Fibroblast of the aortic adventitia (primary cell): ENCODE measurements at places on chromosomes 1 and 21. TPM values are rescaled to one million over a fixed set of nuclear protein-coding genes. Genes with fewer than 3 reads are reported as not detected.

DNA sequence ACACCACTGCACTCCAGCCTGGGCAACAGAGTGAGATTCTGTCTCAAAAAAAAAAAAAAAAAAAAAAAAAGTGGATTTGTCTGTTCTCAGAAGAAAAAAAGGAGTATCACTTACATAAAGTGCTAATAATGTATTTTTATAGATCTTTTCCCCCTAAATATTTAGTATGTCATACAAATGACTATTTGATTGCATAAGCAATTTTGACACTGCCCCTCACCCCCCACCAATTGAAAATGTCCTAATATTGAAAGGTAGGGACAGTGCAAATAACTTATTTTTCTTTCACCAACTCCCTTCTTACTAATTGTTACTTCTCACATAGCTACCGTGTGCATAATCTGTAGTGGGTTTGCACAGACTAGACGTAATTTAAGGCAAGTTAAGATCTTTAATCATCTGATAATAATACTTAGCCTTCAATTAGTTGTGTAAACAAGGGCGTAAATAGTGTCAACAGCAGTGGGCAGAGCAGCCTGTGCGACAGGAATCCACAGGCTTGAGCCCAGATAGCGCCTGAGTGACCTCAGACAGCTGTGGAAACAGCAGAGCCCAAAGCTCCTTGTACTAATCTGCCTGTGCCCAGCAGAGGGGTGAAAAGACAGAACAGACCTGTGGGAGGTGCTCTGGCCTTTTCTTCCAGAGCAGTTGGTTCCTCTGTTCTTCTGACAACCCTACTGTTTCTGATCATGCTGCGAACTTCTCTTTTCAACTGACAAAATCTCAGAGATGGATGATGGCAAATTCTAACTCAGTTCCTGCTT lies 4.5 kb upstream of the IER5 start:
- DNase-seq: peak; percentile 75

- no peak for DNase-seq
These were observed 3.4 kb downstream of the RIPK4 start for GRCh38 chr21:41763398-41763931.

- no peak for DNase-seq
These were observed 247.9 kb downstream of the NPHP4 start for GRCh38 chr1:5744341-5744740.

GRCh38 chr1:22332795-22333499 lies 118.7 kb upstream of the ZBTB40 start:
- DNase-seq: no peak

- peak; percentile 65 for DNase-seq
These were observed 122.0 kb downstream of the SEC16B start for GRCh38 chr1:177847843-177848242.

- DNase-seq: no peak
These were observed 27.0 kb upstream of the IFNAR2 start for GRCh38 chr21:33202464-33203363.

SLAMF8 gene
- total RNA-seq: not detected in 2 replicates

LCE3E gene
- total RNA-seq: not detected in 2 replicates

OPRD1 gene
- not detected in 2 replicates for total RNA-seq

PROX1 gene
- total RNA-seq: 0.36 TPM in 1 of 2 replicates, not detected in the other
